ENCODE measurements at places on chromosomes 4 and X.
A peak's percentile ranks its signal among the peaks of the same experiment; 100 is the strongest.

DNA sequence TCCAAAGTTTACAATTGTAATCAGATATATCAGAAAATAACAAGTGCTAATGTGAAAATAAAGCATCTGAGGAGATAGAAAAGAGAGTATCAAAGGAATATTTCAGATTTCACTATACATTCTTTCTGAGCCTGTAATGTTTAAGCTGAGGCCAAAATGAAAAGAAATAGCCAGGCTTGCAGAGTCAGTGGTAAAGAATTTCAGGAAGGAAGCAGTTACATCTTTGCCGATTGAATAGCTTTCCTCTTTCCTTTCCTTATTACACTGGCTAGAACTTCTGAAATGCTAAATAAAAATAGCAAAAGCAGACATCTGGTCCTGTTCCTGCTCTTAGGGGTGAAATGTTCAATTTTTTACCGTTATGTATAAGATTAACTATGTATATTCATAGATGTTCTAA is 1441.6 kb upstream of the PCDH7 start:
- no peak for DNase-seq

DNA sequence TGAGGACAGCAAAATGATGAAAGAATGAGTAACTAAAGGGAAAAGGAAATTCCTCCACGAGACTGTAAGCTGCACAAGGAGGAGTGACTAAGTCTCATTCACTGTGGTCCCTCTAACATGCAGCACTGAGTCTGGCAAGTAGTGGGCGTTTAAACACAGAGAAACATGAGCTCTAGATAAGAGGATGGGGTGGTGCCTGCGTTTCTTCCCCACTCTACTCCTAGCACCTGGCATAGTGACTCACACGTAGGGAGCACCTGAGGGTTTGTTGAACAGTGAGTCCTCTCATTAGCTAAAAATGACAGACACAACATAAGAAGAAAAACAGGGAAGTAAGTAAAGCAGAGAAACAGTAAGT is 105.8 kb upstream of the CBR4 start:
- DNase-seq = peak; percentile 16

GRCh38 chr4:36614011-36614410 is 332.6 kb downstream of the DTHD1 start:
- DNase-seq = no peak

DNA sequence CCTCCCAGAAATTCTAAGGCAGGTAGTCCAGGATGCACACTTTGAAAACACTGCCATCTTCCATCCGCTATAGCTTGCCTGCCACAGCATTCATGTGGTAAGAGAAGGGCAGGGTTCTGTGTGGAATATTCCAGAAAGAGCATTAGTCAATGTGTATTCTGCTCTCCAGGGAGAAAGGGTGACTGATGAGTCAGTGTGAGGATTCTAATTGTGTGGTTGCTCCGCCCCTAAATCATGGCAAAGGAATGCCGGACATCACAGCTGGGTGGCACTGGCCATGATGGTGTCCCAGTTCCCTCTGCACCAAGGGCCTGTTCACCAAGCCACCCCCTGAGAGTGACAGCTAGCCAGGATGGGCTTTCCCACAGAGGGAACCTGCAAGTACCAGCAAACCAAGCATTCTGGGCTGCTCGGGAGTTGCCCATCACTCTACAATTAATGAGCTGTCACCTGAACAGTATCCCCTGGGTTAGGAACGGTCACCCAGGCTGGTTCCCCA is 9.5 kb downstream of the IDS start:
- DNase-seq = no peak

- no peak for DNase-seq
These were observed 11.1 kb upstream of the FAM9C start for GRCh38 chrX:13055486-13055885.

DNA sequence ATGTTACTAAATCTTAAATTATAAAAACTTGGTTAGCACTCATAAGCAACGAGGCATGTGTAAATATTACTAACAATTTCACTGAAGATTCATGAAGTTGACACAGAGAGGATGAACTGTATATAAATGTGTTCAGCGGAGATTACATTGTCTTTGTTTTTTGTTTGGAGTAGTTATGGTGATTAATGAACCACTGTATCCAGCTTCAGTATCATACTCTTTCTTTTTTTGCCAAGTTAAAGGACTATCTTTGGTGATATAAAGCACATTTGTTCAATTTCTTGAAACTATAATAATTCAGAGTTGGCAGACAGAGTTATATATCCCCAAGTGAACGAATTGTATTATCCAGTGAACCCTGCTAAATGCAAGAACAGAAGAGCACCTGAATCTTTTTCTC is 497.6 kb downstream of the CCSER1 start:
- no peak for DNase-seq

DNA sequence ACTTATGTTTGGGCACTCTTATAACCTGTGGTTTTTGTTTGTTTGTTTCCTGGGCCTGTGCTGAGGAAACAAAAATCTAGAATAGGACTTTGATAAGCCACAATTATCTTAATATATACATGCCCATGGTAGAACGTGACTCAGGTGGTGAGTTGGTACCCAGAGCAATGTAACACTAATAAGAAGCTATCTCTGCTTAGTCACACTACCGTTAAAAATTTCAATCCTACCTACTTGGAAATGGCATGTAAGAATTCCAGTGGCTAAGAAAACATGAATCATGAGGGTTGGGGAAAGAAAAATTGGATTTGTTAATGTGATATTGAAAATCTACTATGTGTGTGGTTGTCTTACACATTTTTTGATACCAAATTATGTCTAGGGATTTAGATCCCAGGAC is 30.5 kb upstream of the ADGRG2 start:
- no peak for DNase-seq

- peak; percentile 77 for DNase-seq
These were observed 102.0 kb downstream of the PTTG2 start for GRCh38 chr4:38062088-38062775.

DNA sequence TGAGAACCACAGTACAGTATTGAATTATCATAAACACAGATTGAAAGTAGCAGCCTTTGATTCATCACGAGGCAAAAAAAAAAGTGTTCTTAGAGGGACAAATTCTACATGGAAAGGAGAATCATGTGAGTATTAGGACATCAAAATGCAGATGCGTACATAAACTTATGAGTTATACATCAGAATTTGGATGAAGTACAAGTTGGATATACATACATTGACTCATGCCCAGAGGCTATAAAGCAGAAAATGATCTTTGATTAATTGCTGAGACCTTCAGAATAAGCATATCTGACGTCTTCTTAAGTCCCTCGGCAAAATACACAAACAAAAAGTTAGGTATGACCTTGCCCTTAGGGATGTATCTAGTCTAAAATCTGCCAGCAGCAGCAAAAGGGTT is 206.4 kb downstream of the LDB2 start:
- no peak for DNase-seq

DNA sequence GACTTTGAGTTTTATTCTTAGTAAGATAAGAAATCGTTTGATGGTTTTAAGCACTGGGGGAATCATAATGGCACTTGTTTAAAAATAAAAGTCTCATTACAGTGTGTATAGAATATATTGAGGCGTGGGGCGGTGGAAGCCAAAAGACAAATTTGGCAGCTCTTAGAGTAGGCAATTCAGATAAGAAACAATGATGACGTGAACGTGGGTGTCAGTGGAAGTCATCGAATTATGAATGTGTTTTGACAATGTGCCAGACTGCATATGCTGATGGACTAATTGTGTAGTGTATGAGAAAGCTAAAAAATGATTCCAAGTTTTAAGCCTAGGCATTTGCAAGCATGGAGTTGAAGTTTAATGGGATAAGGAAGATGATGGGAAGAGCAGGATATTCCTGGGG is 35.8 kb downstream of the SPANXD start:
- no peak for DNase-seq

- no peak for DNase-seq
These were observed 32.0 kb downstream of the HAND2 start for GRCh38 chr4:173498023-173498422.

- DNase-seq = no peak
These were observed 165.5 kb downstream of the HS3ST1 start for GRCh38 chr4:11263208-11263607.

GRCh38 chr4:112604589-112604988 is 32.1 kb downstream of the ZGRF1 start:
- DNase-seq = peak; percentile 26

GRCh38 chr4:146310319-146311021 is 96.1 kb downstream of the REELD1 start:
- DNase-seq = no peak

DNA sequence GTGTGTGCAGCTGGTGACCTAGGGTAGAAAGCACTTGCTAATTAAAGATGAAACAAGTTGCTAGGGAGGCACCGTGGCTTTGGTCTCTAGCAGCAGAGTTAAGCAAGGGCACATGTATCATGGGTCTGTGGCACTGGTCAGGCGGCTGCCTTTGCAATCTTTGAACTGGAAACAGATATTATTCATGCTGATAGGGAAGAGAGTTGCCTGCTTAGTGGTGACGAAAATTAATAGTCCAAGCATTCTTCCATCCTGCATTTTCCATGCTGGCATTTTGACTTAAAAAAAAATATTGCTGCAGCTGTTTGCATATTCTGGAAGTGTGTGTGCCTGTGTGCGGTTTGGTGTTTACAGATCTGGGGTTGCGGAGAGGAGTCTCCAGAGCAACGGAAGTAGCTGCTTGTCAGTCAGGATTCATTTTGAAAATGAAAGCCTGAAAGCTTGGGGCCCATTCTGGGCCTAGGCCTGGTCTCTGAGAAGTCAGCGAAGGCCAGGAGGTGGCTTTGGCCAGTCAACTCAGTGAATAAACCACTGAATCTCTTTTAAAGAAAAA is 2.3 kb upstream of the SOWAHD start:
- no peak for DNase-seq

- DNase-seq = no peak
These were observed 18.8 kb upstream of the SMIM14 start for GRCh38 chr4:39657465-39657864.

DNA sequence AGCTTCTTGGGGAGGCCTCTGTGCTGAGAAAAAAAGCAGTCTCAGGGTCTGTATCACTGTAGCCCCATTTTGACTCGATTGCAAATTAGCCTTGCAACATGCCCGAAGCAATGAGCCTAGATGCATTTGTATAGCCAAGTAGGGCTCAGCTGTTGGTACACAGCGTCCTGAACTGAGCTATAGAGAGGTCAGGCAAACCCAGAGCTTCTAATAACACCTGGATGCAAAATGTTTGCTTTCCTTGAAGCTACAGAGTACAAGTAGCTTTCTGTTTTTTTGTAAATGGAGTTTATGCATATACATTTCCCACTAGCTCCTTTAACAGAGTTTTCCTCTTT is 87.8 kb downstream of the PLAC1 start:
- no peak for DNase-seq

- no peak for DNase-seq
These were observed 26.7 kb upstream of the STS start for GRCh38 chrX:7120878-7121219.

DNA sequence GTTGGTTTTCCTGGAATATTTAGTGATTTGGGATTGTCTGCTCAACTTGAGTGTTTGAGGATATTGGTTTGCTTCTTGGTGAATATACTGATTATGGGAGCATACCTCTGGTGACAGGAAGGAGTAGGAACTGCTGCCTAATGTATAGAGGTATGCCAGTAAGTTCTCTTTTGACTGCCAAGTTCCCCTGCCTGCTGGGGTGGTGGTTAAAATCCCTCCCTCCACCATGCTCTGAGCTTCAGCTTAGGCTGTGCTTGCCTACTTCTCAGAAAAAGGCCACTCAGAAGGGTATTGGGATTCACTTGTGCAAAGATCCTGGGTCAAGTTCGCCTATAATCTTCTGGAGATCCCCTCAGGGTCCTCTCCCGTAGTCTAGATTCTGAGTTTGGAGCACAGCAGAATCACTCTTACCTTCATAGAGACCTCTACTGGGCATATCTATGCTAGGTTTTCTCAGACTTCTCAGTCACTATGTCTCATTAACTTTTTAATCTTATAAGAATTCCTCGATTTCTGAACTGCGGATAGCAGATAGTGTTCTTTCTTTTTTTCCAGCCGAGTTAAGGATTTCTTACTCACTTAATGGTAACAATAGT is 44.7 kb upstream of the DCK start:
- no peak for DNase-seq

- DNase-seq = no peak
These were observed 50.8 kb downstream of the GRIA2 start for GRCh38 chr4:157271166-157271869.

- peak; percentile 75 for DNase-seq
These were observed 419 bp downstream of the ADD1 start for GRCh38 chr4:2843941-2844584.

- no peak for DNase-seq
These were observed 131.4 kb downstream of the CBR4 start for GRCh38 chr4:168878623-168879022.

- DNase-seq = no peak
These were observed 14.0 kb downstream of the RBMX start for GRCh38 chrX:136866337-136867095.

DNA sequence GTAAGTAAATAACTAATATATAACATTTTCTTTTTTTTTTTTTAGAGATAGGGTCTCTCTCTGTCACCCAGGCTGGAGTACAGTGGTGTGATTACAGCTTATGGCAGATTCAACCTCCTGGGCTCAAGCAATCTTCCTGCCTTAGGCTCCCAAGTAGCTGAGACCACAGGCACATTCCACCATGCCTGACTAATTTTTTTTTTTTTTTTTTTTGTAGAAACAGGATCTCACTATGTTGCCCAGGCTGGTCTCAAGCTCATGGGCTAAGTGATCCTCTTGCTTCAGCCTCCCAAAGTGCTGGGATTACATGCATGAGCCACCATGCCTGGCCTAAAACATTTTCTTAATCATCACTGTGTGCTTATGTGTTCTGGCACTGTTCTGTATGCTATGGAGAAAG is 32.8 kb downstream of the MGARP start:
- no peak for DNase-seq

DNA sequence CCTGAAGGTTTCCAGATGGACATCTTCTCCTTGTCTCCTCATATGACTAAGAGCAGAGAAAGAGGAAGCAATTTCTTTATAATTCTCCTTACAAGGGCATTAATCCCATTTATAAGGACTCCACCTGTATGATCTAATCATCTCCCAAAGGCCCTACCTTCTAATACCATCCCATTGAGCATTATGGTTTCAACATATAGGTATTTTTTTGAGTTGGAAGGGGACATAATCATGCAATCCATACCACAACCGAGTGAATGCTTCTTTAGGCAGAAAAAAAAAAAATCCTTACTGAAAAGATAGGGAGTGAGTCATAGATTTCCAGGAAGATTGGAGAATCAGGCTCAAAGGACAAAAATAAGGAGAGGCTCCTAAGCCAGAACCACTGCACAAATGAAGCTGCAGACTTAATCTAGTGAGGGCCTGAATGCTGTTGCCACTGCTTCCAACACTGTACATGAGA is 312.5 kb upstream of the HS3ST1 start:
- peak; percentile 2 for DNase-seq

GRCh38 chr4:8250227-8250626 is 19.3 kb upstream of the HTRA3 start:
- no peak for DNase-seq

- peak; percentile 64 for DNase-seq
These were observed 2.0 kb upstream of the THAP9 start for GRCh38 chr4:82898322-82899243.

- DNase-seq = peak; percentile 70
These were observed 29.9 kb upstream of the PGRMC1 start for GRCh38 chrX:119206203-119206602.
